ENCODE measurements at places on chromosomes 3 and 15. TPM values are rescaled to one million over a fixed set of nuclear protein-coding genes. Genes with fewer than 3 reads are reported as not detected.

Gene RTP3
- polyA plus RNA-seq, result not detected

Gene IQCH
- 6.3 TPM for polyA plus RNA-seq

Gene DNAH12
- polyA plus RNA-seq, result 0.90 TPM

Gene ANKRD63
- not detected for polyA plus RNA-seq

Gene SLC9A9
- polyA plus RNA-seq, result 6.0 TPM

Gene THPO
- 1.9 TPM for polyA plus RNA-seq

Gene KIF7
- polyA plus RNA-seq, result 13.4 TPM

Gene DLL4
- polyA plus RNA-seq, result 10.0 TPM

Gene SLC28A2
- 0.45 TPM for polyA plus RNA-seq

Gene THSD4
- 34.5 TPM for polyA plus RNA-seq

Gene AADAC
- 0.19 TPM for polyA plus RNA-seq

Gene HEXA
- polyA plus RNA-seq, result 102 TPM

Gene KBTBD8
- polyA plus RNA-seq, result 1.6 TPM

Gene TPRG1
- polyA plus RNA-seq, result 0.79 TPM

Gene DAZL
- 0.07 TPM for polyA plus RNA-seq

GRCh38 chr3:119613201-119613600, 15.5 kb downstream of the PLA1A start:
- no peak for DNase-seq

DNA sequence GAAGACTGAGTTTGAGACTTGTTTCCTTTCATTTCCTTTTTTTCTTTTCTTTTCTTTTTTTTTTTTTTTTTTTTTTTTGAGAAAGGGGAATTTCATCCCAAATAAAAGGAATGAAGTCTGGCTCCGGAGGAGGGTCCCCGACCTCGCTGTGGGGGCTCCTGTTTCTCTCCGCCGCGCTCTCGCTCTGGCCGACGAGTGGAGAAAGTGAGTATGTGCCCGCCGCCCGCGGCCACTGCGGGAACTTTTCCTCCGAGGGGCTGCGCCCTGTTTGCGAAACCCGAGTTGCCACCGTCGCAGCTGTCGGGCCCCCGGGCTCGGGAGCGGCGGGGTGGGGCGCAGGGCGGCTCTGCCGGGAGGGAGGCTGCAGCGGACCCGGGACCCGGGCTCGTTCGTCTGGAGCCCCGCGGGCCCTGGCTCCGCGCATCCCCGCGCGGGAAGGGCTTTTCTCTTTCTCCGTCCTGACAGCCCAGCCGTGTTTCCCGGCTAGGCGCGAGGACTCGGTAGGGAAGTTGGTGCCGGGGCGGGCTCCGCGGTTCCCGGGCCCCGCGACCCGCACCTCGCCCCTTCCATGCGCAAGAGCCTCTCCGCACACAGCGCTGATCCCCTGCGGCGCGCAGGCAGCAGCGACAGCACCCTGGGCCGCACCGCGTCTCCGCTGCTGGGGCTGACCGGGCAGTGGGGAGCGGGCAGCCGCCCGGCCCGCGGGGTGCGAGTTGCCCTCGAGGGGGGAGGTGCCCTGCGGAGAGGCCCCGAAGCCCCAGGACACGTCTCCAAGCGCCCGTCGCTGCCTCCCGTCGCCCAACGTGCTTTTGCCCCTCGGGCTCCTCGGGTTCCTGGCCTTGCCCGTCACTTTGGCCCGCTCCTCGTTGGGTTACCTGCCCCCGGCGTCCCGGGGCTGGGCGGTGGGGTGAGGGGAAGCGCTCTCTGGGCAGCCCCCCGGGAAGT, 1.4 kb downstream of the IGF1R start:
- peak; percentile 26 for DNase-seq

GRCh38 chr3:124763644-124764358, 33.5 kb downstream of the UMPS start:
- DNase-seq, result no peak

GRCh38 chr3:71152039-71152891, 431.3 kb downstream of the FOXP1 start:
- DNase-seq, result no peak

DNA sequence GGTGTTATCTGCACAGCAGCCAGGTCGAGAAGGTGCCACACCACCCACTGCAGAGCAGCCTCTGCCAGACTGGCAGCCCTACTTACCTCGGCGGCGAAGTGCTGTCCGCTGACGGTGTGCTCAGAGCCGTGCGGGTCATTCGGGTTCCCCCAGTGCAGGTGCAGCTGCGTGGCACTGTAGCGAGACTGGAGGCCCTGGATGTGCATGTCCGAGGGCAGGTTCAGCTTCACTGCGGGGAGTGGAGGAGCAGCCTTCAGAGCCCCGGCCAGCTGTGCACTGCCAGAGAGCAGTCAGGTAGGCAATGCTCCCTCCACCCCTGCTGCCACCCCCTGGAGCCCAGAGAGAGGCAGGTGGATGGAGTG, 36.3 kb downstream of the CA12 start:
- DNase-seq, result no peak

- no peak for DNase-seq
These were observed 281.3 kb downstream of the FGF12 start for GRCh38 chr3:192445770-192446644.

DNA sequence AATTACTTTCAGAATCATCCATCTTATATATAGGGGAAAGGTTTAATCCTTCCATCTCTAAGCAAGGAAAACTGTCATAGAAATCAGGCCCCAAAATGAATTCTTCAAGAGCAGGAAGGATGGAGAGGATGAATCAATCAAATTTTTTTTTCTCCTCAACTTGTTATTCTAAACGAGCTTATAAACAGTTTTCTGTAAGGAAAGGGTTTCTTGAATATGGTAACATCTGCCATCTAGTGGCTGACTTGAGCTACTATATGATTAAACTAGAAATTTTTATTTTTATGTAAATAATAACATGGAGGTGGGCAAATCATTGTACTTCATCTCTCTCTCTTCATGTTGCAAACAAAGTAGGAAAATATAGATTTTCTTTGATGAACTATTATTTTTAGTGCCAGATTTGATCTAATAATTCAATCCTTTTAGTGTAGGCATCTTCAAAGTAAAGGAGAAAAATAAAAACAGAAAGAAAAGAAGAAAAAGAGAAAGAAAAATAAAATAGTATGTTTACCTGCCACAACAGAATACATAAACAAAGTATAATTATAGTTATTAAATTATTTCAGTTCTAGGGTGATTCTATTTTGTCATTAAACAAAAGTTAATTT, 146.6 kb downstream of the SERPINI1 start:
- DNase-seq, result no peak

- DNase-seq, result no peak
These were observed 675 bp downstream of the TSEN2 start for GRCh38 chr3:12484983-12485327.

DNA sequence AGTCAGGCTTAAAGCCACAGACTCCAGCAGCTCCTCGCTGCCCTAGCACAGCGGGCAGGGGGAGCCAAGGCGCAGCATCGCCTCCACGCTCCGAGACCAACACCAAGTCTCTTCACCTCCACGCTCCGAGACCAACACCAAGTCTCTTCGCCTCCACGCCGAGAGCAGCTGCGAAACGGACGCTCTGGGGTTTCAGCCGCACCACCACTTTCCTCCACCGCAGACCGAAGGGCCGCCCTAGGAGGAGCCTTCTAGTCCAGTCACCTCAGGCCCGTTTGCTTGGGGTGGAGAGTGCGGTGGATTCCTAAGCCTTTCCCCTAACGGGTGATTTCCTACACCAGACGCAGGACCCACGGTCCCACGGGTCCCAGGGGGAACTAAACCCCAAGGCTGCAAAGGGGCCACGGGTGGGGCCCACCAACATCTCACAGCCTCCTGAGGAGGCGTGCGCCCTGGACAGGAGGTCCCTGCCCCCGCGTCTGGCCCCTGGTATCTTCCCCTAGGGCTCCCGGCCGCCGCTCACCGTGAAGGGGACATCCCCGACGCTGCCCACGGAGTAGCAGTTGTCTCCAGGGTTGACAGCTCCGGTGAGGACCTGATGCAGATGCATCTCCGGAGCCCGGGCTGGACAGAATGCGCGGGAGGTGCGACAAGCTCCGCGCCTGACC, 501 bp downstream of the DMXL2 start:
- peak; percentile 27 for DNase-seq

- no peak for DNase-seq
These were observed 80.3 kb downstream of the CPN2 start for GRCh38 chr3:194270627-194271459.

GRCh38 chr3:72487078-72487765, 361.0 kb downstream of the SHQ1 start:
- DNase-seq, result no peak

DNA sequence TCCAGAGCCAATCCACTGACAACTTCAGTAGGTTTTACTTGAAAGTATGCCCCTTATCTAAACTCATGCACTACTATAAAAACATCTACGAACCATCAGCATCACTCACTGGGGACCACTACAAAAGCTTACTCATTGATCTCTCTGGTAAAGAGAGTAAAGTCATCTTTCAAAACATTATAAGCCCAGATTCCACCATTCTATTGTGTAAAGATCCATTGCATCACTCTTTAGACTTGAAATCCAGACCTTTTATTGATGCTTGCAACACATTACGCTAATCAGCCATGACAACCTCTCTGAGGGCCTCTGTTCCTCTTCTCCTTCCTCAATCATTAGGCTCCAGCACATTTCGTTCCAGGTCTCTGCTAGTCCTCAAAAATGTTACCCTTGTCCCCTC, 248.9 kb upstream of the WNT5A start:
- DNase-seq, result no peak

DNA sequence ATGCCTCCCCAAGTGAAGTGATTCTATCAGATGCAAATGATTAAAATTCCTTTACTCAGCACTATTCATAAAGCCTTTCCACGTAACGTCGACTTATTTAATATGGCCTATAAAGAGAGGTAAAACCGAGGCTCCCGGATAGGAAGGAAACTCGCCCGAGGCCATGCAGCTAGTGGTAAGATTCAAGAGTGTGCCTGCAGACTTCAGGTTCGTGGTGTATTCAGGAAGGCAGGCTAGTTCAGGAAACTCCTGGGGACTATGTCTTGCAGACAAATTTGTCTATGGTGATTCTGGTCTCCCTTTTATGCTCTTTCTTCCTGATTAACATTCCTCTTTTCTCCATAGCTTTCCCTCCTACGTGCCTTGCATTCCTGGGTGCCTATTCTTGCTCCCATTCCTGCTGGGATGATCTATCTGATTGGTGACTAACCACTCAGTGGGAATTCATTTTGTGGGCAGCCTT, 150.7 kb downstream of the SST start:
- no peak for DNase-seq

GRCh38 chr3:182717216-182717615, 76.1 kb upstream of the ATP11B start:
- DNase-seq, result no peak

- DNase-seq, result peak; percentile 5
These were observed 73.3 kb upstream of the RAD18 start for GRCh38 chr3:9036404-9037131.

GRCh38 chr3:58840949-58841348, 174.4 kb upstream of the FAM3D start:
- DNase-seq, result no peak

- no peak for DNase-seq
These were observed 16.4 kb upstream of the FGD5 start for GRCh38 chr3:14802381-14802731.

- DNase-seq, result no peak
These were observed 7.6 kb downstream of the SCG3 start for GRCh38 chr15:51688863-51689262.

DNA sequence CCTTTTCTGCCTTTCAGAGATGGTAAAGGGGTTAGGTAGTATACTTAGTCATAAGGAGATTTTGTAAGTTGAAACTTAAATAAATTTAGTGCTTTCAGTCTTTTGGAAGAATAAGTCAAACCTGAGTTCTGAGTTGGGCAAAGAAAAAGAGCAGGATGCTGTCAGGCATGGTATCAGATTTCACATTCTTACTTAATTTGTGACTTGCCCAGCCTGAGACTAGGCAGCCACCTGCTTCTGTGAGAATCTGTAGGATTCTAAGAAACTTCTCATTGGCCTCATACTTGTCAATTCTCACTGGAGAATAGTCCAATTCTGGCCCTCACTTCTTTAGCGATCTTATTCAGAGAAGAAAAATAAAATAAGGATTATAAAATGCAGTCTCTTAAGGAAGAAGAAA, 577.5 kb downstream of the DIPK2A start:
- no peak for DNase-seq

- DNase-seq, result no peak
These were observed 795.1 kb downstream of the FHIT start for GRCh38 chr3:60456180-60456579.

GRCh38 chr3:194596906-194597305, 36.3 kb downstream of the TMEM44 start:
- no peak for DNase-seq

GRCh38 chr3:132342610-132343009, 25.4 kb downstream of the ACP3 start:
- no peak for DNase-seq

GRCh38 chr3:168312984-168313383, 217.3 kb upstream of the GOLIM4 start:
- DNase-seq, result no peak

DNA sequence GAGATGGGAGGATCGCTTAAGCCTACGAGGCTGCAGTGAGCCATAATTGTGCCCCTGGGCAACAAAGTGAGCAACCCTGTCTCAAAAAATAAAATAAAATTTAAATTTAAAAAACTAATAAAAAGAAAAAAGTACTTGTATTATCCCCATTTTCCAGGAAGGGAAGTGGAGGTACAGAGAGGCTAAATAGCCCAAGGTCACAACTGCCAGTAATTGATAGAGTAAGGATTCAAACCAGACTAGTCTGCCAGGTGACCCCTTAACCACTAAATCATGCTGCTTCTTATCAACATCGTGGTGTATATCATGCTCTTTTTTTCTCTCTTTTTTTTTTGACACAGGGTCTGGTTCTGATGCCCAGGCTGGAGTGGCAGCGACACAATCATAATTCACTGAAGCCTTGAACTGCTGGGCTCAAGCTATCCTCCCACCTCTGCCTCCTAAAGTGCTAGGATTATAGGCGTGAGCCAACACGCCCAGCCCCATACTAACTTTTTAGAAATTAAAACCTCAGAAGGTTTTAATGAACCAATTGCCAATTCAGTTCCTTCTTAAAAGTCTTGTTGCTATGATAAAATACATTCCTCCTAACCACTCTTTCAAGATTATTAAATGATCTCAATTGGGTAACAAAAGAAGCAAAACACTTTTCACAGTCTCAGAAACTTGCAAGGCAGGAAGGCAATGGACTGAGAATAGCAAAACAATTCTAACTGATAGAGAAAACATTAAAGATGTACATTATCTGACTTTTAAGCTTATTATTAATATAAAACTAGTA, 30.5 kb downstream of the HERC1 start:
- no peak for DNase-seq

GRCh38 chr15:73632670-73633058, 525 bp downstream of the NPTN start:
- no peak for DNase-seq

DNA sequence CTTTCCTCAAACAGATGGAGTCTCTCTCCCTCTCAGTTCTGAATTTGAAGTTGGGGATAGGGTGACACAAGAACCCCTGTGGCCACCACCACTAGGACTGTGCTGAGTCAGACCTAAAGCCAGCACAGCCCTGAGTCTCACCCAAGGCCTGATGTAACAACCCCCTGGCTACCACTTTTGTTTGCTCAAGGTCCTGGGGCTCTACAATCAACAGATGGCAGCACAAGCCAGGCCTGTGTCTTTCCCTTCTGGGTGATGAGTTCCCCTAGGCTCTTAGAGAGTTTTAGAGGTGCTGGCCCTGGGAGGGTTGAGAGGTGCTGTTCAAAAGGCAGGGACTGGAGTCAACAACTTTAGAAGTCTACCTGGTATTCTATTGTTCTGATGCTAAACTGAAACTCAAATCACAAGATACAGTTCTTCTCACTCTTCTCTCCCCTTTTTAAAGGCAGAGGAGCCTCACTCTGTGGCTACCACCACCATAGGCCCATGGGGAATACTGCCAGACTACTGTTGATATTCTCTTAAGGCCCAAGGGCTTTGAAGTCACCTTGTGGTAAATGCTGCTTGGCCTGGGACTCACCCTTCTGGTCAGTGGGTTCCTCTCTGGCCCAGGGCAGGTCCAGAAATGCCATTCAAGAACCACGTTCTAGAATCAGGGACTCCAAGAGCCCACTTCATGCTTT, 6.5 kb downstream of the OR5K4 start:
- no peak for DNase-seq
